Stimulated activated CD4-positive, alpha-beta T cell treated with anti-CD3 and anti-CD28 coated beads, TNF-alpha, amount 100 ng/mL, for 1 hour (primary cell): ENCODE measurements at places on chromosomes 7 and 10.

DNA sequence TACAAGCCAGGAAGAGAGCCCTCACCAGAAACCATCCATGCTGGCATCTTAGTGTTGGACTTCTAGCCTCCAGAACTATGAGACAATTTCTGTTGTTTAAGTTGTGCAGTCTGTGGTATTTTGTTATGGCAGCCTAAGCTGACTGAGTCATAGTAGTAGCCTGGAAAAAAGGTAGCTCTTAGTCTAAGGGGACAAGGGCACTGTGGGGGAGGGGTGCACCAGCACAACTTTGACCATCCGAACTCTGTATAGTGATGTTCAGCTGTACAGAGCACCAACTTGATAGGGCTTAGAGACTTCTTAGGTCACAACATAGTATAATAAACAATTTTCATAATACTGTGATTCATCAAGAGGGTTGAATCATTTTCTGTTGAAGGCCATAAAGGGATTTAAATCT is 14.3 kb downstream of the EIF4EBP2 start:
- no peak for DNase-seq

DNA sequence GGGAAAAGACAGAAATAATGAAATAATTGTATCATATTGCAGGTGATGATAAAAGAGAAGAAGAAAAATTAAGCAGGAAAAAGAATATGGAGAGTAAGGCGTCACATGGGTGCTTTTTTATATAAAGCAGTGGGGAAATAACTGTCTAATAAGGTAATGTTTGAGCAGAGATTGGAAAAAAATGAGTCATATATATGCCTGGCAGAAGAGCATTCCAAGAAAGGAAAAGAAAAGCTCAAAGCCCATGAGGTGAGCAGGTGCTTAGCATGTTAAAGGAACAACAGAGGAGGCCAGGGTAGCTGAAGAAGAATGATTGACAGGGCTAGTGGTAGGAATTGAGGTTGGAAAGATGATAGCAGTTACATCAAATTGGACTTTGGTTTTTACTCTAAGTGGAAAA is 739.5 kb downstream of the SORCS1 start:
- DNase-seq = no peak

DNA sequence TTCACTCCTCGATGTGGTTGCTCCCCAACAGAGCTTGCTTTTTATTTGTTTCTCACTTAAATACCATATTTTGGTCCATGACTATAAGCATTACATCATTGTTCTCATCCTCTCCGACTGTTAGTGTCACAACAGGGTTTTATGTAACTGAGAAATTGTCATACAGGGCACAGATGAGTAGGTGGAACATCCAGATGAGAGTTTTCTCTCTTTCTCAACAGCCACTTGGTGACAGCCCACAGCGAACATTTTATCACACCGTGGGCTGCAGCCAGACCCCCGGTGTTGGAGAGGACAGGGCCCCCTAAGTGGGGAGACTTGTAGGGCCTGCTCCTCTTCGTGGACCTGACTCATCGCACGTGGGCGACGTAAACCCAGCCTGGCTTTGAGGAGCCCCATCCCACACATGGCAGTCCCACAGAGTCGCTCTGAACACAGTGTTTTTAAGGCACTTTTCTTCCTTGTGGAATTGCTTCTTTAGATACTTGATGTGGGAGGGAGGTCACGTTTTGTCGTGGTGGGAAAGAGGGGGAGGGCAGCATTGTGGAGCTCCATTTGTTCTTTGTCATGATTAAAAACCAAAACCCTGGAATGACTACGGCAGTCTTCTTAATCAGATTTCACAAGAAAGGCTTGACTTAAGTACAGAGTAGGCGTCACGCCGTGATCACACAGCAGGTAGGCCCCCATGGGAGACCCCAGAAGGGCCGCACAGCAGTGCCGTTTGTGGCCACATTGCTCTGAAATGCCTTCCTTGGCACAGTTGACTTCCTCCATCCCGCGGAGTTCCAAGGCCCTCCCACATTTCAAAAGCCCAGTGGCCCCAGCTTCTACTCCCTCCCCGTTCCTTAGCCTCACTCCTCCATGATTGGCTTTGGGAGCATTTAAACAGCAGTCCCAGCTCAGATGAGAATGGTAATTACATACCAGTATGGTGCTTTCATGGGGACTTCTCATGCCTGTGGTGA is 220.6 kb downstream of the CCDC3 start:
- no peak for DNase-seq

- DNase-seq = no peak
These were observed 67.4 kb downstream of the NOD1 start for GRCh38 chr7:30411173-30411572.

DNA sequence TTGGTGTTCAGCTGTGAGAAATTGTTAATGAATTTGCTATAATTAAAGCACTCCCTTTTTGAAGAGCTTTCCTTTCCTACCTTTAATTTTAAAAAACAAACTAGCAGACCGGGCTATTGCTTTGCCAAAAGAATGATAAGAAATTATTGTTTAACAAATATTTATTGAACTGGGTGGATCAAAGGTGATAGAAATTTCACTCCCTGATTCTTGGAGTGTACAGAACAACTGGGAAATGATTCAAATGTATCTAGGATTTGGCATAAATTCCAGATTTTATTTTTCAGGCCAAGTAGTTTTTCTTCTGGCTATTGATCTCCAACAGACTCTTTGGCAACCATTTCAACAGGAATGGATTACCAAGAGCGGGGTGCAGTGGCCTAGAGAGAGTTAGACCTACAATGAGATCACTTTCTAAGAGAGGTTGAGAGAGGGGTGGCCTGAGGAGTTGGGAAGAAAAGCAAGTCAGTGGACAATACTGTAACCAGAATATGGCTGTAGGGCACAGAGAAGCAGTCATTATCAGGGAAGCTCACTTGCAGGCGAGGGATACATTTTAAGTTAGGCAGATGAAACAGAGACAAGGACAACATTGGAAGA is 71.9 kb downstream of the PLXDC2 start:
- no peak for DNase-seq

DNA sequence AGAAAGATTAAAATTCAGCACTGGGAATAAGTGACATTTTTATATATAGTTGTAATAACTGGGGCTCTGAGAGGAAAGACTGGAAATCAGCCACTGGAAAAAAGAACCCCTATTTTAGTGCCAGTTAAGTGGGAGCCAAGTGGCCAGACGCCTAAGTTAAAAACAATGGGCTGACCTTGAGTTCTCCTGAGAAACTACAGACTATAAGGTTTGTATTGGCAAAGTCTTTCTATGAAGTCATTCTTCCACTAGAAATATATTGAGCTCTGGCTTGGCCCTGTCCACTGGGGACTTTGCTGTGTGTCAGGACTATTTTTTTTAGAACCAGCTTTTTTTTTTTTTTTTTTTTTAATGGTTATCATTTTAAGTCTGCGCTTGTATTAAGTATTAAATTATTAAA is 210.6 kb upstream of the FZD8 start:
- no peak for DNase-seq

DNA sequence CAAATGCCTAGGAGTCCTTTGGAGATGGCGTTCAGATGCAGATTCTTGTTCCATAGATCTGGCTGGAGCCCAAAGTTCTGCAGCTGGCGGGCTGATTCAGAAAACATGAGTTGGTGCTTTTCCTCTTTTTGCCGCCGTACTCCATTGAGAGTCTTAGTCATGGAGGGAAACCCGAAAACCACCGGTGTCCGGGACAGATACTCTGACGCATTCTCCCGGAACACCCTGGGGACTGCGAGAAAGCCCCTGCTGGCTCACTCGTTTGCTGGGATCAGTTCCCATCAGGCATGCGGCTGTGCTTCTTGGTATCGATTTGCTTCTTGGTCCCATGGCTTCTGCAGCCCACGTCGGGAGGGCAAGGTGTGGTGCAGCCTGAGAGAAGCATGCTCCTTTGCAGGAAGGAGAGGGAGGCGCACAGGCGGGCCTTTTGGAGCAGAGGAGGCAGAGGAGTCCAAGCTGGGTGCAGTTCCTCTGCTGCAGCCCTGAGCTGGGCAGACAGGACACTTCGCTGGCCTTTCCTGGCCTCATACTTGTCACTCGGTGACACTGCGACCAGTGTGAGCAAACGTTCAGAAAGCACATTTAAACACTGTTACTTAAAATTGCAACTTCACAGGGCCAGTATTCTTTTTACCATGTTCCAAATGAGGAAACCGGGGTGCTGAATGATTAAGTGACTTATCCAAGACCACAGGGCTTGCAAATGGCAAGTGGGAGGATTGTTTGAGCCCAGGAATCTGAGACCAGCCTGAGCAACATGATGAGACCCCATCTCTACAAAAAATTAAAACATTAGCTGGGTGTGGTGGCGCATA is 30.6 kb upstream of the PFKFB3 start:
- DNase-seq = no peak

GRCh38 chr10:1706711-1707110 is 30.6 kb downstream of the ADARB2 start:
- no peak for DNase-seq

GRCh38 chr7:145263886-145264285 is 428.0 kb upstream of the TPK1 start:
- no peak for DNase-seq

GRCh38 chr7:19620470-19620869 is 88.4 kb downstream of the POLR1F start:
- no peak for DNase-seq
